Stimulated activated CD4-positive, alpha-beta T cell treated with anti-CD3 and anti-CD28 coated beads, TNF-alpha, amount 100 ng/mL, for 48 hours (primary cell): ENCODE measurements at places on chromosomes 2 and 18.

- no peak for DNase-seq
Observed at GRCh38 chr2:163709270-163709669, 26.5 kb downstream of the FIGN start.

- no peak for DNase-seq
Observed at GRCh38 chr2:191170773-191171172, 20.0 kb upstream of the STAT4 start.

- DNase-seq, result no peak
Observed at GRCh38 chr18:11689669-11690565, 853 bp downstream of the GNAL start.

DNA sequence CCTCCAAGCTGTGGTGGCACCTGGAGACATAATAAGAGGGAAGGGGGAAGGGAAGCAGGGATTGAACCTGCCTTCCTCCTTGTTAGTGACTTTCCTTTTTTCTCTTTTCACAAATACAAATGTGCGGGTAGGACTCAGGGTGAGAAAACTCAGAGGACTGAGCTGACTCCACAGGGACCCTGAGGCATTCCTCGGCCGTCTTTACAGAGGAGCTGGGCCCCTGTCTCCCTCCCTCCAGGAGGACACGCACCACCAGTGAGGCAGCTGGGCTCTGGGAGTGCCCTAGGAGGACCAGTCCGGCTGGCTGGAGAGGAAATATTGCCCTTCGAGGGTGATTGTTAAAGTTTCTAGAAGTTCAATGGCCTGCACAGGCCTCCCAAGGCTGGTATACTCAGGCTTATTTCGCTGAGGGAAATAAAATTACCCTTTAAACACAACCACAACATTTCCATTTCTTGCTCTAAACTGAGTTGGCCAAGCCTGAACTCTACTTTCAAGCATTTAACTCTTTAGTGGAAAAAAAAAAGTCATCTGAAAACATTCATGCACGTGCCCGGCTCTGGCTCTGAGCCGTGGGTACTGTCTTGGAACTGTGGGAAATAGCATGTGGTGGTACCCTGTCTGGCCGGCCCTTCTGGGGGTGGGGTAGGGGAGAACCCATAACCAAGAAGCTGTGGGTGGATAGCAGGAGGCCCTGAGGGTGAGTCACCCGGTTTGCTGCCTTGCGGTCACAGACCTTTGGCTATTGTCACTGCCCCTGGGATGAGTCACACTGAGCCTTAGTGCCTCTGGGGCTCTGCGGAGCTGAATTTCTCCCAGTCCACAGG lies 116.0 kb downstream of the COPS8 start:
- DNase-seq, result peak; percentile 4

DNA sequence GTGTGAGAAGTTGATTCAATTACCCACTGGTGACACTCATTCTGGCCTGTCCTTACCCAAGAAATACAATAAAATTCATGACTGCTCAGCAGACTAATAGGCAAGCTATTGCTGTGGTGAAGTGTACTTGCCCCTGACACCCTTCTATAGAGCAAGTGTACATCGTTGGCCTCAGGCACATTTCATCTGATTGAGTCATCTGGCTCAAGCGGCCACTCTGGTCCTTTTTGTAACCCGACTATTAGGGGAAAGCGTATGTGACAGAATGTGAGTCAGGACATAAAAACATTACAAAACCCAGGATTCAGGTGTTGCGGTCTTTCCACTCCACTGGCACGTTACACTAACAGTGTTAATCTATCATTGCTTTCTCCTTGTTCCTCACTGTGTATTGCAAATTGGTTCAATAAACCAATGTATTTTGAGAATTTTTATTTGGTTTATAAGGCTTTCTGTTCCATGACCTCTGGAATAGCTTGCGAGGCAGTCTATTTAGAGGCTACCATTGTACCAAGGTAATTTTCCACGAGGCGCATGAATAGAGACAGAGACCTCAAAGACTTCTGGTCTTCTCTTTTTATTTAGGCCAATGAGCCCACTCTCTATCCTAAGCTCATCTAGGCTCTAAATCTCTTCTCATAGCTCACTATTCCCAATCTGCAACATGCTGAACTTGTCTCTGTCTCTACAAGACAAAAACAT lies 10.2 kb upstream of the TTC32 start:
- no peak for DNase-seq

- no peak for DNase-seq
Observed at GRCh38 chr2:181742922-181743722, 62.8 kb upstream of the NEUROD1 start.

DNA sequence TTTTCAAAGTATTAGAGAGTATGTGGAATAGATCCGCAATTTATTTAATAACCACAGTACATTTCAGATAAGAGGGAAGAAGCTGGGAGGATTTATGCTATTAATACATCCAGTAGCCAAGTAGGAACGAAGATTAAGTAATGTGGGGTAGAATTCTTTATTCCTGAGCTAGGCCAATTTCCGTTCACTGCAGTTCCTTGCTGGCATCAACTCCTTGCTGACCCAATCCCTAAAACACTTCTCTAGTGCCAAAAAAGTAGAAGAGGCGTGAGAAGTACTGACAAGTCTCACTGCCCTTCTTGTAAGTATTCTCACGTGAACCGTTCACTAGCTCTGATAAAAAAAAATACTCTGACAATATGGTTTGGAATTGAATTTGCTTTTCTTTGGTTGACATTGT lies 211.4 kb downstream of the EPHA4 start:
- no peak for DNase-seq

DNA sequence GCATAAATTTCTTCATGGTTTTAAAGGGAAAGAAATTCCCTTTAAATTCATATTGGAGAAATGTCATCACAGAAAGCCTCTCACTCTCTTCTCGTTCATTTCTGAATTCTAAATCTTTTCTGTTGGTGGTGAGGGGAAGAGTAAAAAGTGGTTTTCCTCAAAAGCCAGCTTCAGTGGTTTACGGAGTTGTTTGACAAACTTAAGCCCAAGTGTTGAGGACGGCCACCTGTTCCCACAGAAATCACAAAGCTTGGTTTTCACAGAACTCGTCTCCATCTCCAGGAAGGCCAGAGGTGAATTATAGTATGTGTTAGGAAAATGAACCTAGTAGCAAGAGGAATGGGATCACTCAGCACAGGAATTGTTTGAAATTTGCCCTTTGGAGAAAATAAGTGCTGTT lies 316.2 kb downstream of the PDE11A start:
- DNase-seq, result no peak

DNA sequence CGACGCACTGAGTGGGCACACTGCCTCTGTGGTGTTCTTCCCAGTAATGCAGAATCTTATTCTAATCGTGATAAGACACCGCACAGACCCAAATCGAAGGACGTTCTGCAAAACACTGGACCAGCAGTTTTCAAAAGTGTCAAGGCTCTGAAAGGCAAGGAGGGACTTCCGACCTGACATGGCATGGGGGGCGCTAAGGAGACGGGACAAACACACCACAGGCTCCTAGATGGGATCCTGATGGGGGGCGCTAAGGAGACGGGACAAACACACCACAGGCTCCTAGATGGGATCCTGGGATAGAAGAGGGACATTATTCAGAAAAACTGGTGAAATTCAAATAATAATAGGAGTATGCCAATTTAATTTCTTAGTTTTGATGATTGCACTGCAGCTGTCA lies 191.4 kb downstream of the LDLRAD4 start:
- no peak for DNase-seq

GRCh38 chr2:36338827-36339145 lies 16.8 kb upstream of the CRIM1 start:
- DNase-seq, result no peak

DNA sequence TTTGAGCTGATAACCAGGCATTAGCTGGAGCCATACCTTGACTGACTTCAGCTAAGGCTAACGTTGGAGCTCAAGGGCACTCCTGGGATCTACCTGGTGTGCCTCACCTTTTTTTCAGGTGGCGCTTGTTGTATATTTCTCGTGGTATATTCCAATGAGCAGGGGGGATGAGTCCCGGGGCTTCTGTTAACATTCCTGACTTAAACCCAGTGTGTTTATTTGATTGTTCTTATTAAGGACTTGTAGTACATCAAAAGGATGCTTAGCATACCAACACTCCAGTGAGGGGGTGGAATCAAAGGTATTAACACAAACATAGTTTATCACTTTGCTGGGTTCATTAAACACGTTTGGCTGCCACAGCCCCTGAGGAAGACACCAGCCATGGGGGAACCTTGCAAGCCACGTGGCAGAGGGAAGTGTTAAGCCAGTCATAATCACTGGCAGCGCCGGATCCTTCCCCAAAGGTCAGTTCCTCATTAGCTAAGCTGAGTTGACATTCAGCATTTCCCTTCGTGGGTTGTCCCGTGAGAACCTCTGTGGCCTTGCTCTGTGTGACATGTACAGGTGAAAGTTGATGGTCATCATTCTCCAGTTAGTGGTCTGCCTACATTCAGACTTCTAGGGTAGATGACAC lies 119.5 kb upstream of the MCFD2 start:
- DNase-seq, result no peak
